ENCODE measurements at places on chromosomes 11 and 22. TPM values are rescaled to one million over a fixed set of nuclear protein-coding genes. Genes with fewer than 3 reads are reported as not detected.

ACR gene
- not detected for total RNA-seq

AQP11 gene
- total RNA-seq, result 0.48 TPM

FERMT3 gene
- total RNA-seq, result 203 TPM

C1QTNF6 gene
- total RNA-seq, result 11.1 TPM

EIF4G2 gene
- 835 TPM for total RNA-seq

P4HA3 gene
- not detected for total RNA-seq

PKNOX2 gene
- total RNA-seq, result not detected

PATE2 gene
- not detected for total RNA-seq

MPPED1 gene
- total RNA-seq, result not detected

SCGB1A1 gene
- total RNA-seq, result not detected

TEX12 gene
- total RNA-seq, result not detected

SMTNL1 gene
- not detected for total RNA-seq

BET1L gene
- total RNA-seq, result 53.2 TPM

RIN1 gene
- 1.0 TPM for total RNA-seq

NPAS4 gene
- not detected for total RNA-seq

FREY1 gene
- total RNA-seq, result 0.88 TPM

HEPACAM gene
- total RNA-seq, result not detected

CYB5R2 gene
- 4.7 TPM for total RNA-seq

Data from activated CD4-positive, alpha-beta memory T cell treated with anti-CD3 and anti-CD28 coated beads for 36 hours (primary cell).